Pulmonary artery endothelial cell (primary cell): ENCODE measurements at places on chromosomes 2 and 18. TPM values are rescaled to one million over a fixed set of nuclear protein-coding genes. Genes with fewer than 3 reads are reported as not detected.

The SOX11 gene
- not detected in 2 replicates for total RNA-seq

- peak; percentile 54 for DNase-seq
Observed at GRCh38 chr2:20411361-20411894, 35.4 kb upstream of the RHOB start.

The CLEC4F gene
- total RNA-seq: not detected in 2 replicates

DNA sequence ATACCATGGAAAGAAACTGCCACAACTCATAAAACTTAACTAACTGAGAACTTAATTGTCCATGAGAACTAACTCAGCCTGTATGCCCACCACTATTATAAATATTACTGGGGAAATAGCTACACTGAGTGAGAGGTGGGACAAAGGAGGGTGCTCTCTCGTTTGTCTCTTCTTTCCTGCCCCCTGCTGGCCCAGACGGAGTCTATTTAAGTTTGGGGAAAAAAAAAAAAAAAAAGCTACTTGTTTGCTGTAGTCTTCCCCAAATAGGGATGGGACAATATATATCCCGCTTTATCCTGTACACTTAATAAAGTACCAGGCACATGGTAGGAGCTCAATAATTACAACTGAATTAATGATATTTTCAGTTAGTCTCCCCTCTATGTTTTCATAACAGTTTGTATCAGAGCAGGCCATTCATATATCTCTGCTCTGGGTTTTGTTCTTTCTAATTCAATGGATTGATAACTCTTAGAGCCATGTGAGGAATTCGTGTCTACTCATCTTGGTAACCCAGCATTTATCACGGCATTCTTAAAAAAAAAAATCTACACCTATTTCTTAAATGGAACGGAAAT, 647.6 kb upstream of the PKDCC start:
- no peak for DNase-seq

GRCh38 chr2:206442833-206443734, at the start of gene ADAM23:
TSS of gene ADAM23 (plus strand) at chr2:206443532. CDS start at chr2:206443867, 335 bp downstream.
- no peak for DNase-seq

The C1QL2 gene
- total RNA-seq: not detected in 2 replicates
